ENCODE measurements at places on chromosomes 2 and 18.
A peak's percentile ranks its signal among the peaks of the same experiment; 100 is the strongest.

DNA sequence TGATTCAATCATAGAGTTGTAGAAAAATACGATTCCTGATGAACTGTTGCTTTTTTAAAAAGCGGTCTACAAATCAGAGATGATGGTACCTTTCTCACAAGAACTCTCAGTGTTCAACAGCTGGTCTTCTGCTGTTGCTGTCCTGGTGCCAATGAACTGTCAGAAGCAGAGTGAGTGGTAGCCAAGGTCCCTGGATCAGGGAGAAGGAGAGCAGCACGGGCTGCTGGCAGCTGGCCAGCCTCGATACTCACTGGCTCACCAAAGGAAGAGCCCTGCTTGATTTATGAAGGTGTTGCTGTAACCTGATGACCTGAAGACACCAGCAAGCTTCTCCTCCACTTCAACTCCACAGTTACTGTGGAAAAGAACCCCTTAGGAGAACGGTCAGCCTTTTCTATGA is 300.8 kb upstream of the SOX11 start:
- no peak for DNase-seq

GRCh38 chr2:6913415-6914157 is 3.6 kb upstream of the RNF144A start:
- peak; percentile 66 for DNase-seq

DNA sequence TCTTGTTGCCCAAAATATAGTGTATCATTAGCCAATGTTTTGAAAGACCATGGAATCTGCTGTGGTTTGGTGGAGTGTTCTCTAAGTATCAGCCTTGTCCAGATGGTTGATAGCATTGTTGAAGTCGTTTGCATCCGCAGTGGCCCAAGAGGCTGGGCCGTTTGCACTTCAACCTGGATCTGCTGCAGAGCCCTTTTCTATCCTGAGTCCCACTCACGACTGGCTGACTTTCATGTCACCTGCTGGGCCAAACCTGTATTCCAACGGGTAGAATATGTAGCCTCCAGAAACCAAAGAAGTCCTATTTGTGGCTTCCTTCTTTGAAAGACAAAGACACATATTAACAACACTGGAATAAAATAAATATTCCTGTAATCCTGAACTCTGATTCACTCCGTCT is 1154.1 kb downstream of the RPIA start:
- no peak for DNase-seq

- no peak for DNase-seq
Measured at GRCh38 chr2:234195516-234195915, 145.0 kb downstream of the SPP2 start.

DNA sequence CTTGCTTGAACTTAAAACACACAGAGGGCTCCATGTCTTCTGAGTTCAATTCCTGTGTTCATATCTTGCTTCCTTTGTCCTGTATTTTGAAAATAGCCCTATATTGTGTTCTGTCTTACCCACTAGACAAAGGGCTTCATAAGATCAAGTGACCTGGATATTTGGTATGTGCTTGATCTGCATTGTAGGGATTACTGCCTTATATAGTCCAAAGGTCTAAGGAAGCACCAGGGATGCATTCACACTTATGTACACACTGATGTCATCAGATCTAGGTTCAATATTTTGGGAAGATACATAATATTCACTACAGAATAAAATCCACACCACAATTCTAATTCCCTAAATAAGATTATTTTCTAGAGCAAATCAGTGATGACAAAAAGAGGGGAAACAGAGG is 278.0 kb upstream of the KYNU start:
- no peak for DNase-seq

DNA sequence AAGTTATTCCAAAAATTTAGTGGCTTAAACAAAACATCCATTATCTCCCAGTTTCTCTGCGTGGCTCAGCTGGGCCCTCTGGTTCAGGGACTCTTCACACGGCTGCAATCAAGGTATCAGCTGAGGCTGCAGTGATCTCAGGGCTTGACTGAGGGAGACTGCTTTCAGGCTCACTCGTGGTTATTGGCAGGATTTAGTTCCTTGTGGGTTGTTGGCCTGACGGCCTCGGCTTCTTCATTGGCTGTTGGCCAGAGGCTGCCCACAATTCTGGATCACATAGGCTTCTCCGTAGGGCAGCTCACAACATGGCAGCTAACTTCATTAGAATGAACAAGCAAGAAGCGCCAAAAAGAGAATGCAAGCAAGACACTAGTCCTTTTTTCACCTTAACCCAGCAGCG is 90.1 kb downstream of the ABI2 start:
- no peak for DNase-seq

DNA sequence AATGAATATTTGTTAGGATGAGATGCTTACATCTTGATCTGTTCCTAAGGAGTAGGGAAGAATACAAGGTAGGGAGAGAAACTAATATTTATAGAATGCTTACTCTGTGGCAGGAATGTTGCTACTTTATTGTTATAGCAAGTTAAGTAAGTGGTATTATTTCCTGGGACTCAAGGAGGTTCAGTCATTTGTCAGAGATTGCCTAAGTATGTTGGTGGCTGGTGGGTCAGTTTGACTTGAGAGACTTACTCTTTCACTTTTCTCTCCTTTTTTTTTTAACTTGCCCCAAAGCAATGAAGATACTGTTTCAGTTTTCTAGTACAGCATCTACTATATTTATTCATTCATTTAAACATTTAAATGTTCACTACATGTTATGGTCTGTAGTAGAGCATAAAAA is 209.2 kb upstream of the STON1 start:
- no peak for DNase-seq

GRCh38 chr2:204473224-204473623 is 72.1 kb upstream of the PARD3B start:
- no peak for DNase-seq

GRCh38 chr2:17827316-17827715 is 11.1 kb downstream of the MSGN1 start:
- DNase-seq = no peak

GRCh38 chr2:17719562-17720371 is 33.8 kb downstream of the SMC6 start:
- peak; percentile 17 for DNase-seq

GRCh38 chr18:38313831-38314230 is 748.2 kb upstream of the CELF4 start:
- DNase-seq = no peak

- DNase-seq = no peak
Measured at GRCh38 chr2:204416236-204416635, 129.0 kb upstream of the PARD3B start.

DNA sequence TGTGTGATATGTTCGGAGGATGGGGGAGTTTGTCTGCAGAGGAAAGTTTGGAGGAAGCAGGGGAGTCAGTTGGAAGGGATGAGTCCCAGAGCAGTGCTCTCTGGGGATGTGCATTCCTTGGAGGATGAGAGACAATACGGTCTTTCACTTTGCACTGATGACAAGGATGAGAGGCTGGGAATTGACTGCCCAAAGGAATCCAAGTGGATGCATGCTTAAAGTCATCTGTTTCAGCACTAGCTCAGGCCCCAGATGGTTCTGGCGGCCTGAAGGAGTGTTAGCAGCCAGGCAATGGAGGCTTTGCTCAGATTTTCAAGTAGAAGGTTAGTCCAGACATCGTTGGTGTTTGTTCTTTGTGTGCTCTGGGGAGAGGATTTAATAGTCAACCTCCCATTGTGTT is 100.2 kb downstream of the CRIM1 start:
- no peak for DNase-seq

- no peak for DNase-seq
Measured at GRCh38 chr2:148906124-148906523, 31.1 kb downstream of the KIF5C start.

DNA sequence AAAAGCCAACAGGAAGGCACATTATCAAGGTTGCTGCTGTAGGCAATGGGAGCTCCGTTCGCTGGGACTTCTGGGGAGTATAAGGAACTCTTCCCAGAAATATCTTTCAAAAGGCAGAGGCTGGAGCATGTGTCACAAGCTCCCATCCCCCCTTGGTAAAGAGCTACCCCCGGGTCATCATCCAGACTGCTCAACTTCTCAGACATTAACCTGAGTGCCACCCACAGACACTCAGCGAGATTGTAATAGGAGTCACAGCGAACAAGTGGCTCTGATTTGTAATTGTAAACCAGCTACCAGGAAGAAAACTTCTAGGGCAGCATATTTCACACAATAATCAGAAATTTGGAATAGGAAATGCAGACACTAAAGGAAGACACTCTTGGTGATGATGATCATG is 290.2 kb upstream of the PARD3B start:
- no peak for DNase-seq

Measured in CD4-positive, alpha-beta T cell treated with Interleukin-2 at 100 ng/mL for 4 hours (primary cell).